ENCODE measurements at places on chromosomes 2 and 18.
A peak's percentile ranks its signal among the peaks of the same experiment; 100 is the strongest.

GRCh38 chr2:167793725-167794124 is 453.7 kb downstream of the STK39 start:
- DNase-seq, result no peak

DNA sequence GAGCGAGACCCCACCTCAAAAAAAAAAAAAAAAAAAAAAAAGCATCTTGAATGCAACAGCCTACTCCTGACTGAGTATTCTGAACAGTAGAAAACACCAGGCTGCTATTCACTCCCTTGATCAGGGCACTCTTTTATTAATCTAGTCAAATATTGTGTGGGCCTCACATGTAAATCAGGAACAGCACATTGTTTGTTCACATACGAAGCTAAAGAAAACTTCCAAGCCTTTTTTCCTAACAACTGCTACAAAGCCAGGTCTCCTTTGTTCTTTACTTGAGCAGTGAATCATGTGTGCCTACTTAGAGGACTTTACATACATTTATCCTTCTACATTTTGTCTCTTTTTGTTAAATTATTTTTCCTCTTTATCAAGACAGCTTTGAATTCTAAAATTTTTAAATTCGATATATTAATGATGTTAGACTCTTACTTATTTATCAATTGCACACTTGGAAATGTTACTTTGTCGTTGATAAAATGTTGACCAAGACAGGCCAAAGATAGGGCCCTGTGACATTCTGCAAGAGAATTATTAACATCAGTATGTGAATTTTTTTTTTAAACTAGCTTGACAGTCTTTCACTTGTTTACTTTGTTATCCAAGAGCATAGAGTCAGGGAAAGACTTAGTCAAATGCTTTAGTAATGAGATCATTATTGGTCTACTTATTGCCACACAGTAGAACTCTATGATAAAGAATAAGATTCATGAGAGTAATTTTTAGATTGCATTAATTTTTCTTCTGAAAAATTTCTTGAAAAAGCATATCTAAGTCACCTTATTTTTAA is 13.2 kb downstream of the SPATS2L start:
- no peak for DNase-seq

- DNase-seq, result no peak
Measured at GRCh38 chr2:145108361-145108778, 588.5 kb upstream of the ZEB2 start.

- DNase-seq, result no peak
Measured at GRCh38 chr2:171279983-171280790, 119.5 kb upstream of the TLK1 start.

GRCh38 chr2:100109986-100110613 is 32.3 kb downstream of the AFF3 start:
- no peak for DNase-seq

DNA sequence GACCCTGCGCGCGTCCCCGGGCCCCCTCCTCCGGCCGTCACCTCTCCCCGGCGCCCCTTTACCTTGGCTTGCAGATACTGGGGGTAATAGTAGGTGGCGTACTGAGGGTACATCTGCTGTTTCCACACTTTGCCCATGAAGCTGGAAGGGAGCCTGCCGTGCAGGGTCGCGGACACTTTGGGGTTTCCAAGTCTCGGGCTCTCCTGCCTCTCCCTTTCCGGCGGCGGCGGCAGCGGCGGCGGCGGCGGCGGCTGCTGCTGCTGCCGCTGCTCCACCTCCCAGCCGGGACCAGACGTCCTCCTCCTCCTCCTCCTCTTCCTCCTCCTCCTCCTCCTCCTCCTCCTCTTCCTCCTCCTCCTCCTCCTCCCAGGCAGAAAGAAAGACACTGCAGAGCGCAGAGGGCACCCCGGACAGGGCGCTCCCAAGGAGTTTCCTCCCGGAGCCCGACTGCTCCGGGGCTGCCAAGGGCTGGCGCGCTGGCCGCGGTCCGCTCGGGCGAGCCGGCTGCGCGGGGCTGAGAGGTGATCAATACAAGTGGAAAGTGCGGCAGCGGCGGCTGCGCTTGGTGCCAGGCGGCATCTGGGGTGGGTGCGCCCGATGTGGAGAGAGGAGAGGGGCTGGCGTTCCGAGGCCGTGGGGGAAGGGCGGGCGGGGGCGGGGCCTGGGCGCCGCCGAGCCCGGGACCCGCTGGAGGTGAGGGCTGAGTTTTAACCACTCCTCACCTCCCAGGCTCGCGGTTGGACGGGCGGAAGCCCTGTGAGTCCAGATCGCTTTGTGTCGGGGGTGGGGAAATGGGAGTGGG is at the start of gene RBMS1:
RBMS1 (minus strand) TSS at position 581 of the 802 bp plus-strand sequence; CDS start at position 137, 444 bp downstream.
- peak; percentile 38 for DNase-seq

- DNase-seq, result no peak
Measured at GRCh38 chr2:238055841-238056240, 5.0 kb upstream of the SCLY start.

GRCh38 chr18:78517328-78517727 is 462.3 kb upstream of the SALL3 start:
- no peak for DNase-seq

DNA sequence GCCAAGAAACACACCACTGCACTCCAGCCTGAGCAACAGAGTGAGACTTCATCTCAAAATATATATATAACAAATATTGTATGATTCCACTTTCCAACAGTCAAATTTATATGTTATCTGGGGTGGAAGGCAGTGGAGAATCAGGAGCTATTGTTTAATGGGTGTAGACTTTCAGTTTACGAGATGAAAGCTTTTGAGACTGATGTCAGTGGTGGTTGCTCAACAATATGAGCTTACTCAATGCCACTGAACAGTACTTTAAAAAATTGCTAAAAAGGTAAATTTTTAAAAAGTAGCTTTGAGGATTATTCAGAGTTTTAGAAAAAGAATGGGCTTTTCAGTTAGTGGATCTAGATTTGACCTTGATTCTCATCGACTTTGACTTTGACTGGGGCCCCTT is 105.9 kb upstream of the ST6GAL2 start:
- DNase-seq, result no peak

- DNase-seq, result no peak
Measured at GRCh38 chr18:25243754-25244153, 108.2 kb downstream of the ZNF521 start.

- DNase-seq, result no peak
Measured at GRCh38 chr2:102271844-102272243, 39.5 kb upstream of the IL1RL1 start.

- no peak for DNase-seq
Measured at GRCh38 chr2:200693836-200694470, 108.1 kb downstream of the AOX1 start.

DNA sequence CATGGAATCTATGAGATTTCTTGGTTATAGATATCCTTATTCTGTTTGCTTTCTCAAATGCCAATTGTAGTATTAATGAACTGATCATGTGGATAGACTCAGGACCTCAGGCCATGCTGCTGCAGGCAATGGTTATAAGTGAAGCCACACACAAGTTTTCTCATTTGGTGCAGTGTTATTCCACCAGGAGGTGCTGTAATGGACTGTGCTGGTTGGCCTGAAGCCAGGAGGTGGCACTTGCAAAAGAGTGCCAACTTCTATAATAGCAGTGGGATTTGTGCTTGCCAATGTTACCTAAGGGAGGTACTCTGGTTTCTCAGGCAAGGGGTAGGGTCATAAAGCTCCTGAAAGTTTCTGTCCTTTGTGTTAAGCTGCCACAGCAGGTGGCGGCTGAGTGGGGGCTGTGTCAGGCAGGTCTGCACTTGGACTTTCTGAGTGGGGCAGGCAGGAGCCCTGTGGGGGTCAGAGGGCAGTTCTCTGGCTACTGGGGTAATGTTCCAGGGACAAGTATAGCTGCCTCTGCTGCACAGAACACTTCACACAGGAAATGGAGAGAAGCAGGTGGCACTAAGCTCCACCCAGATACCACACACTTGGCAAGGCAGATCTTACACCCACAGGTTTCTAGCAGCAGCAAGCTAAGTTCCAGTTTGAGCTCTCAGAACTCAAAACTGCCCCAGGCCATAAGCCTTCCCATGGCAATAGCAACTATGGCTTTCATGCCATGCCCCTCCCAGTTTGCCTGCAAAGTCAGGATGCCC is 352.6 kb upstream of the CWC22 start:
- no peak for DNase-seq

DNA sequence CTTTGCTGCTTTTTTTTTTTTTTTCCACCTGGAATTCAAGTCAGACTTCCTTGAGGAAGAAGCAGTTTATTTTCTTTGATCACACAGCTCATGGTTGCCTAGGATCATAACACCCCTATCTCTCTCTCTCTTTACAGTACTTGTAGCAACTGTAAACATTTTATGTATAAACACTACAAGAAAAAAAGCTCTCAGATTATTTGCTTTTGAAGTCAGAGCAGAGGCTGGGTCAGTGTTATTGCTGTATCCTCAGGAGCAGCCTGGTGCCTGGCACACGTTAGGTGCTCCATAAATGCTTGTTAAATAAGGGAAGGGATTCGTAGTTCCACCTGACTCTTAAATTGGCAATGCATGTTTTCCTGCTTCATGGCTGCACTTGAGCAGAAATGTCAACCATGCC is 221.2 kb downstream of the TGIF1 start:
- no peak for DNase-seq

GRCh38 chr2:85994421-85994777 is 105.6 kb upstream of the ST3GAL5 start:
- DNase-seq, result no peak

GRCh38 chr2:211931314-211931713 is 607.3 kb downstream of the ERBB4 start:
- DNase-seq, result no peak

- DNase-seq, result no peak
Measured at GRCh38 chr2:43009448-43009847, 217.0 kb downstream of the ZFP36L2 start.

DNA sequence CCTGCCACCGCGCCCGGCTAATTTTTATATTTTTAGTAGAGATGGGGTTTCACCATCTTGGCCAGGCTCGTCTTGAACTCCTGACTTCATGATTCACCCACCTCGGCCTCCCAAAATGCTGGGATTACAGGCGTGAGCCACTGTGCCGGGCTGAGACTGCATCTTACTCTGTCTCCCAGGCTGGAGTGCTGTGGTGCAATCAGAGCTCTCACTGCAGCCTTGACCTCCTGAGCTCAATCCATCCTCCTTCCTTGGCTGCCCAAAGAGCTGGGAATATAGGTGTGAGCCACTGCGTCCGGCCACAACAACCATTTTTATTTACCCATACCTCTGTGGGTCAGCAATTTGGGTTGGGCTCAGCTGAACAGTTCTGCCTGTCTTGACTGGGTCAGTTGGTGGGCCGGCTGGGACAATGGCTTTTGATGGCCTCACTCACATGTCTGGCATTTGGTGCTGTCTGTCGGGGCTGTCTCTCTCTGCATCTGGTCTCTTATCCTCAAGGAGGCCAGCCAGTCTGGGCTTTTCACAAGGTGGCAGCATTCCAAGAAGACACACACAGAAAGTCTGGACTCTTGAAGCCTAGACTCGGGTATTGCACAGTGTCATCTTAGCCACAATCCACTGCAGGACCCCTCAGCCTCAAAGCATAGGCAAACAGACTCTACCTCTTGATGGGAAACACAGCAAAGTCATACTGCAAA is 116.8 kb upstream of the GATA6 start:
- DNase-seq, result no peak

DNA sequence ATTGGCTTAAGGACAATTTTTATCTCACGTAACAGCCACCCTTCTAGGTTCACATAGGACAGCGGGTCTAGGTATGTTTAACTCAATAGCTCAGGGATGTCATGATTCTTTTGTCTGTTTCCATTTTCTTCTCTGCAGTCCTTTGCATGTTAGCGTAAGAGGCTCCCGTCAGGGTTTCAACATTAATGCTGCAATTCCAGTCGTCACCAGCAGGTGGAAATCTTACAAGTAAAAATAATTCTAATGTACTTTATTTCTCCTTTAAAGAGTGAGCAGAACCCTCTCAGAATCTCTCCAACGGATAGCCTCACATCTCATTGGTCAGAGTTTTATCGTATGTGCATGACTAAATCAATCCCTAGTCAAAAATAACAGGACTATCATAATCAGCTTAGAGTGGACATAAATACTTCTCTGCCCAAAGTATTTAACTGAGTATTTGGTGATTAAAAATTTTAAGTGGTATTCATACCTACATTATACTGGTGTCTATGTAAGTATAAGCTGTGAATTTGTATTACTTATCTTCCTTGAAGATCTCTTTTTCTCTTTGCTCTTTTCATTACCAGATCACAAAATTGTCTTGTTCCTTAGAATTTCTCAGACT is 487.2 kb upstream of the GCFC2 start:
- DNase-seq, result no peak

DNA sequence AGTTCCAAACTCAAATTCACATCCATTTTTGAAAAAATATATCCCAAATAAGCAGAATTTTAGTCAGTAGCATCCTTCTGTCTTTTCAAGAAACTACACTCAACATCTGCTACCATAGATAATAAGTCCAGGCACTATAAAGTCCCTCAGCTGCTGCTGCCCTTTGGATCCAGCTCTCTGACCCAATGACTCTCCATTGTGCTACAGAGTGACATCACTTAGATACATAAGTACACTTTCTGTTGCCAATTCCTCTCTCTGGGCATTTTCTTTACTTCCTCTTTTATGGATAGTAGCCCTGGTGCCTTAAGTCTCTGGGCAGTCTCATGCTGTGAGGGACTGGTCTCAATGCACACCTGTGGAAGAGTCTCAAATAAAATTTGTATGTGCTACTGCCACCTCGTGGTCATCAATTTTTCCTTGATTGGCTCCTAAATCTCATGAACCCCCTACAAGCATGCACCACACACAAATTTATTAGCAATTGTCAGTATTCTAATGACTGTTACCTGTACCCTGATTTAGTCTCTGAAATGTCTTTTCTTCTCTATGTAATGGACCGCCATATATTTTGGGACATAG is 219.2 kb downstream of the LRP1B start:
- no peak for DNase-seq

DNA sequence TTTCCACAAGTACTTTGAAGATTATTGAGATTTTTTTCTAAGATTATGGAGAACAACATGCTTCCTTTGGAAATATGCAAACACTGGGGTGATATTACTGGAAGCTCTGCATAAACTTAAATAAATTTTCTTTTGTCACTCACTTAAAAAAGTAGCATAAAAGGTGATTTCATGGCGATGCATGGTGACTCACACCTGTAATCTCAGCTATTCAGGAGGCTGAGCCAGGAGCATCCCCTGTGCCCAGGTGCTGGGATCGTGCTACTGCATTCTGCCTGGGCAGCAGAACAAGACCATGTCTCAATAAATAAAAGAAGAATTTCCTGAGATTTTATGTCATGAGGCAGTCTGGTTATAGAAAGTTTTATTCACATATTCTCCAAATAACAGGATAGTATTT is 679.1 kb upstream of the CDH2 start:
- no peak for DNase-seq
